ENCODE measurements at places on chromosomes 3 and 15. TPM values are rescaled to one million over a fixed set of nuclear protein-coding genes. Genes with fewer than 3 reads are reported as not detected.
A peak's percentile ranks its signal among the peaks of the same experiment; 100 is the strongest.

DNA sequence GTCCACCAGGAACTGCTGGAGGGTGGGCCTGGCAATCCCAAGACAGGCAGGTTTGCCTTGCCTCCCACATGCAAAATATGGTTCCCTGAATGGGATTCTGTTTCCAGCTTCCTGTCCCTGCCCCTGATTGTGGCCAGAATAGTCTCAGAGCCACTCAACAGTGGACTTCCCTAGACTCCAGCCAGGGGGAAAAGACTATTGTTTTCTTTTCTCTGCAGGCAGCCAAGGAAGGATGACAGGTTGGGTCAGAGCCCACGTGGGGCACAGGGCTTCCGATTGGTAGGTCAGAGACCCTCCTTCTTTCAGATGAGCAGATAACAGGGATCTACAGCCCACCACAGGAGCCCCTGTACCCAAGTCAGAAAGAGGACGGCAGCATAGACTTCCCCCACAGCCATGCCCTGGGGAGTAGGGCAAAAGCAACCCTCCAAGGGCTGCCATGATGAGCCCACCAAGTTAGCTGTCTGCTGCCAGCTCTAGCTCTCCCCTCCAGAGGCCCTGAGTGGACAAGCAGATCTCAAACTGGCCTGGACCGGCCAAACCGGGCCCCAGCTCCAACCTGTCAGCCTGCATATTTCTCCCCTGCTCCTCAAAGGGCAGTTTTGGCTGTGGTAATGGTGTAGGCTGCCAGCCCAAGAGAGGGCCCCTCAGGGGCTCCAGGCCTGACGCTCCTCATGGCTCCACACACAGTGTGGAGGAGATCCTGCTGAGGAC, 6.4 kb downstream of the TLR9 start:
- DNase-seq, result no peak

GRCh38 chr15:71511796-71512681, 298.3 kb upstream of the NR2E3 start:
- DNase-seq, result no peak

DNA sequence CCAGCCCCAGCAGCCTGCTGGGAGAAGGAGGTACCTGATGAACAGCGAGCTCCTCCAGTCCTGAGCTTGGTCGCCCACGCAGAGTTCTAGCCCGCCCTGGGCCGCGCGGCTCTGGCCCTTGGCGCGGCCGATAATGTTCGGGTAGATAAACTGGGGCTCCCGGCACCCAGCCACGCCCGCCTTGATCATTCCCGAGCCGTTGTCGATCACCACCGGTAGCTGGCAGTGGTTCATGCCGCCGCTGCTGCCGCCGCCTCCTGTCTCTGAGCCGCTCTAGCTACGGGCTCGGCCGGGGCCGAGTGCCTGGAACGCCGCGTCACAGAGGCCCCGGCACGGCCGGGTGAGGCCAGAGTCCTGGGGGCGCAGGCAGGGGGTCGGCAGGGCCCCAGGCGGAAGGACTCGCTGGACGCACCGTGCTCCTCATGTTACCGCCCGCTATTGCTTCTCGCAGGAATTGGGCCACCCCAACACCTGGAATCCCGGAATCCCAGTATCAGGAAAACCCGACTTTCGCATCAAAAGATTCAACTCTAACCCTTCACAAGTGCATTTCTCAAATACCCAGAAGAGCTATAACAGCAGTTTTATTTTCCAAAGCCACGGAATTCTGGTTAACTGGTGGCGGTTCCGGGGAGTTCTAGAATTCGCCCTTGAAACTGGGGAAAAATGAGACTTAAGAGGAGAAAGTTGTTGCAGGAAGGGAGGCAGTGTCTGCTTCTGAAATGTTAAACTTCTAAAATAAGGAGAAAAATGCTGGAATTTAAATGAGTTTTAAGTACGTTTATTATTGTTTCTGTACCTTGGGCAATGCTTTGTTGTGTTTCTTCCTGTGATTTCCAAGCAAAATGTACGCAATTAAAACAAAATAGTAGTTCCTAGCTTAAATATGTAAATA, at the start of gene ACTRT3:
ACTRT3 (minus strand) TSS at position 275 of the 895 bp plus-strand sequence; CDS start at position 234, 41 bp downstream.
- peak; percentile 82 for DNase-seq

DNA sequence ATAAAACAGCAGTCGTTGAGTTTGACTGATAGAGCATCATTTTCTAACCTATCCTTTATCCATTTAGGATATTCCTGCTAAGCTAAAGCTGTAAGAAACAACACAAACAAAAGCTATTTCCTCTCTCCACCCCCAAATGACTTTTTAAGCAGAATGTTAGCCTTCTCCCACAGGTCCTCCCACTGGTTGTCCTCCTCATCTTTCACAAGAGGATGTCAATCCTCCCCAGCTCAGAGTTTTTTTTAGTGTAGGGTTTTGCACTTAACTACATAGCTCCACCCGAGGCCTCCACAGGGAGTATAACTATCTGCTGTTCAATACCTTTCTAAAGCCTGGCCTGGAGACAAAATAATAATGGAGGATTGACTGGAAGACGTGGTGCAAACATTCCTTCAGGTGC, 7.8 kb downstream of the SETMAR start:
- no peak for DNase-seq

- DNase-seq, result no peak
Observed at GRCh38 chr15:65189102-65189740, 4.1 kb upstream of the CLPX start.

DNA sequence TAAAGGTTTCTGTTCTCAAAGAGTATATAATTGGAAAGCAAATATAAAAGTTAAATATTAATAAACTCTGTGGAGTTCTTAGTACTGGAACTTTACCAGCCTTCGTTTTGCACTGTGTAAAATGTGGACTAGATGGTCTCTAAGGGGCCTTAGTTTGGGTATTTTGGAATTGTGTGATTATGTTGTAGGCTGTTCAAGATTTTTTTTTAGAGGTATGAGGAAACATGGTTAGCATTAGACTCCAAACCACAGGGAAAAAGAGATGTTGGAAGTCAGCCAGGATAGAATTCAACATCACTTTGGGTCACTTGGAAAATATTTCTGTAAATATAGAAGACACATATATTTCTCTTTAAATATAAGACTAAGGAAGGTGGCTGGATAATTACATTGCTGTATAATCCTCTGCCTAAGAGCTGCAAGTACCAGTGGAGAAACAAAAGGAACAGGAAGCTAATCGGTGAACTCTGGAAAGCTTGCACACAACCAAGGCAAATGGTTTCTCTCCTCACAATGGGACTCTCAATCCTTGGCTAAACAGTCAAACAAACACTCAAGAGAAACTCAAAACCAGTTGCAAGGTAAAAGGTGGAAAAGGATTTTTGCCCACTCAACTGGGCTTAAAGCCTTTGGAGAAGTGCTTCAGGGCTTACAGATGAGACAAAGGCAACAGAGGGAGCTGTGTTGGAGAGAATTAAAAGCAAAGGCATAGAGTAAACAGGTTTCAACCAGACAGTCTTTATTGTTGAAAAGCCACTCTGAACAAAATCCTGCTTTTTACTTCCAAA, 141.7 kb downstream of the NR1D2 start:
- DNase-seq, result no peak

DNA sequence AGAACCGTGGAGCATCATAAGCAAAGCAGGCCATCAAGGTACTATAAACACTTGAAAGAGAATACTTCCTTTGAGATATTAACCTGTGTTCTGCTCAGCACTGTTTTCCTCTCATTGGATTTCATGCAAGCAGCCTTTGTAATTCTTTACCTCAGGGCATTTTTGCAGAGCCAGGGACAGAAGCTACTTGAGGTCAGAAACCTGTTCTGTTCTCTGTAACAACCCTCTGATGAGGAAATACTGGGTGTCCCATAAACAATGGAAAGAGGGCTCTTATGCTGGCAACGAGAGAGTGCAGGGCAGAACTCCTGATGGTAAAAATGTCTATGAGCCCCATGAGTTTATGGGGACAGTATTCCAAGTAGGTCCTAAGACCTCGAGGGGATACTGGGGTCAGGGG, 66.0 kb downstream of the DCLK3 start:
- DNase-seq, result no peak

- DNase-seq, result no peak
Observed at GRCh38 chr15:33146051-33146450, 48.5 kb downstream of the FMN1 start.

DNA sequence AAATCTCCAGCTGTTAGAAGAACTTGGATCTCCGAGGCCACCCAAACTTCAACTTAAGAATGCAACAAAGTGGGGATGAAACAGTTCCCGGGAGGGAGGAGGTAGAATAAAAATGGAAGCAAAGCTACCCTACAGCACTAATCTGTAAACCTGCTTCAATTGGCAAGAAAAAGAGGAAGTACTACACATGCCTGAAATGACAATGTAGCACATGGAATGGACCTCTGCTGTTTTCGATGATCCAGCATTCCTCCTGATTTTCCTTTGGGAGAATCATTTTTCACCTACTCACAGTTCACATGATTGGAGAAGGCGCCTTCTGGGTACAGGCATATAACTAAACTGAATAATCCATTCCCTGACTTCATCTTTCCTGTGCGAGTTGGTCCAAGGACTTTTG, 1081.5 kb downstream of the FHIT start:
- DNase-seq, result no peak

DNA sequence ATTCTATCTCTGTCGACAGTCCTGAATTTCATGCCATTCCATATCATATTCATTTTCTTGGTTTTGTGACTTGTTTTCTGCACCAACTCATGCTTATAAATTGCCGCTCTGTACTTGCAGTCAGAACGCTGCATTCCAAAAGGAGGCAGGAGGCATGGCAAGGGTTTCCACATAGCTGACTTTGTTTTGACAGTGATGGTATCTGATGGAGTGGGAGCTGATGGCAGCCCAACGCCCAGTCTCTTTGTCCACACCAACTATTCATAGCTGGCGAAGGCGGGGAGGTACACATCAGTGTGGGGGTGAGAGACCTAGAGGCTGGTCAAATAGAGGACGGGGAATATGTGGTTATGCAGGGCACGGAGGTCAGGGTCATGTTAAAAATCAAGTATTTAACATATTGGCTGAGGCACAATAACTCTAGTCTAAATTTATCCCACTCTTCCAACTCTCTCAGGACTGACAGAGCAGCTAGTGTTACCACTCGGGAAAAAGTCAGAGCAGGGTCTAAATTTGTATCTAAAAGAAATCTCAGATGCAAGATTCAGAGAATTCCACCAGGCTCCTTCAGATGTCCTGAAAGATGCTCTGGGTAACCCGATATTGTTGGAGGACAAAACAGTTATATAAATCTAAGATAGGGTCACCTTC, 67.8 kb upstream of the ATP13A3 start:
- no peak for DNase-seq

- DNase-seq, result no peak
Observed at GRCh38 chr3:40211579-40211978, 97.9 kb upstream of the EIF1B start.

GRCh38 chr3:175325440-175325839, 466.3 kb downstream of the NAALADL2 start:
- DNase-seq, result no peak

- DNase-seq, result no peak
Observed at GRCh38 chr3:24492971-24493551, 1.6 kb downstream of the THRB start.

DNA sequence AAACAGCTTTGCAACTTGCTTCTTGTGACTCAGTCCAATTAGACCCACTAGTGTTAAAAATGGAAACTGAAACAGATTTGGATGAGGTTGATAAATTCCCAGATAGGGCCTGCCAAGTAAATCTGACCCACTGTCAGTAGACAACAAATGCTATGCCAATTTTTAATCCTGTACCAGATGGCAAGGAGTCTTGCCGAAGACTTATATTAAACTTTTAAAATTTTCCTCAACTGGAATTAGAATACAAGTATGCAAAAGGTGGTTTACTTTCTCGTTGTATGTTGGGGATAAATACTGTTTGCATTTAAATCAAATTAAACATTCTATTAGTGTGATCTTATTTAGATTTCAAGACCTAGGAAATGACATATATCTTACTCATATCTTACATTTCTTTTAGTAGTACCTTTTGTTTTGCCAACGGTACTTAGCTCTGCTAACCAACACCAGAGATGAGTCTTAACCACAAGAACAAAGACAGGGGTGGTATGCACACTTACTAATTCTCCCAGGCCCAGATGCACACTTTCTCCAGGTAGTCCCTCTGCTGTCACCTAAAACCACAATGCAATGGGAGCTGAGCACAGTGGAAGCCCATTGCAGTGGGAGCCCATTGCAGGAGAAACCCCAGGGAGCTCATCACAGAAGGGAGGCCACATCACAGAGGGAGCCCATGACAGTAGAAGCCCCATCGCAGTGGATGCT, 77.8 kb downstream of the WWTR1 start:
- no peak for DNase-seq

NDUFAF3 gene
- total RNA-seq, result 116 TPM

IGF2BP2 gene
- total RNA-seq, result 2.1 TPM

TGM4 gene
- total RNA-seq, result not detected

CFAP20DC gene
- not detected for total RNA-seq

CLRN1 gene
- total RNA-seq, result not detected

CIDEC gene
- 3.3 TPM for total RNA-seq

Data from psoas muscle (tissue), 8 donors.